ENCODE measurements at places on chromosomes 3 and 15.

- DNase-seq = no peak
Observed at GRCh38 chr3:50994537-50994936, 319.8 kb downstream of the DOCK3 start.

- no peak for DNase-seq
Observed at GRCh38 chr3:61820306-61820992, 259.1 kb downstream of the PTPRG start.

GRCh38 chr3:138625707-138626365 lies 17.3 kb downstream of the FAIM start:
- DNase-seq = peak; percentile 27

DNA sequence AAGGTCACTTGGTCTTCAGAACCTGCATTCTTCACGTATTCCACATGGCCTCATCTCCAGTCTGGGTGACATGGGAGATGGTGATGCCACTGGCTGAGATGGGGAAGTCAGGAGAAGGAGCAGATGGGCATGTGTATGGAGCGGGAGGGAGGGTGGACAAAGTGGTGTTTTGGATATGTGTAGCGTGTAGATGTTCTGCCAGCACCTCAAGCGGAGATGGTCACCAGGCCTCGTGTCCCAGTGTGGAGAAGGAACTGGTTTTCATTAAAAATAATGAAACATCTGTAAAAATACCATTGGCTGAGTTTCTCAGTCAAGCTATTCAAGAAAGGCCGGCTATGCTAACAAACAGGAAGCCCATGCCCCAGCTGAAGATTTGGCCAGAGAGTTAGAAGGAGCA lies 26.2 kb downstream of the LARP6 start:
- no peak for DNase-seq

GRCh38 chr15:44698641-44699040 lies 12.5 kb downstream of the PATL2 start:
- no peak for DNase-seq

GRCh38 chr3:4584456-4585249 lies 91.5 kb downstream of the ITPR1 start:
- no peak for DNase-seq

- DNase-seq = no peak
Observed at GRCh38 chr15:25981114-25981513, 118.0 kb upstream of the ATP10A start.

GRCh38 chr3:16995601-16996000 lies 110.8 kb downstream of the PLCL2 start:
- DNase-seq = no peak

DNA sequence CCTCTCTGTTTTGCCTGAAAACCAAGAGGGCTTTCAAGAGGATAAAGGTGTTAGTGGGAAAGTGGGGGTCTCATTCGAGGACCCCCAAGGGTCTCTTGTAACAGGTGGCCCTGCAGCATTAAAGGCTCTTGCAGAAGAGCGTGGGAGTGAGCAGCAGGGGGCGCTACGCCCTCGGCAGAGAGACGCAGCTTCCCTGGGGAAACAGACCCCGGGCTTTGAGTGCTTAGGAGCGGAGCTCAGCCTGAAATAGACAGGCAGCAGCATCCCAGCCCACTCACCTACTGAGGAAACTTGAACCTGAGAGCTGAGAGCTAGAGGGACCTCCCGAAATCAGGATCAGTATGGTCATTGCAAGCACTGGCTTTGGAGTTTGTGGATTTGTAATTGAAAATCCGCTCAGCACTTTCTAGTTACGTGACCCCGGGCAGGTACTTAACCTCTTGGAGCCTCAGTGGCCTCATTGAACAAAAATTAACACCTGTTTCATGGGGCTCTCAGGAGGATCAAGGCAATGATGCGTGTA lies 25.7 kb downstream of the RPLP1 start:
- DNase-seq = no peak

GRCh38 chr3:7190095-7190494 lies 329.2 kb downstream of the GRM7 start:
- DNase-seq = no peak

- no peak for DNase-seq
Observed at GRCh38 chr3:139687431-139687830, 9.7 kb upstream of the NMNAT3 start.

GRCh38 chr15:69524814-69525213 lies 72.2 kb downstream of the RPLP1 start:
- no peak for DNase-seq

GRCh38 chr3:22893101-22893500 lies 310.0 kb upstream of the UBE2E2 start:
- no peak for DNase-seq

GRCh38 chr15:95994418-95994817 lies 336.1 kb upstream of the NR2F2 start:
- DNase-seq = no peak

DNA sequence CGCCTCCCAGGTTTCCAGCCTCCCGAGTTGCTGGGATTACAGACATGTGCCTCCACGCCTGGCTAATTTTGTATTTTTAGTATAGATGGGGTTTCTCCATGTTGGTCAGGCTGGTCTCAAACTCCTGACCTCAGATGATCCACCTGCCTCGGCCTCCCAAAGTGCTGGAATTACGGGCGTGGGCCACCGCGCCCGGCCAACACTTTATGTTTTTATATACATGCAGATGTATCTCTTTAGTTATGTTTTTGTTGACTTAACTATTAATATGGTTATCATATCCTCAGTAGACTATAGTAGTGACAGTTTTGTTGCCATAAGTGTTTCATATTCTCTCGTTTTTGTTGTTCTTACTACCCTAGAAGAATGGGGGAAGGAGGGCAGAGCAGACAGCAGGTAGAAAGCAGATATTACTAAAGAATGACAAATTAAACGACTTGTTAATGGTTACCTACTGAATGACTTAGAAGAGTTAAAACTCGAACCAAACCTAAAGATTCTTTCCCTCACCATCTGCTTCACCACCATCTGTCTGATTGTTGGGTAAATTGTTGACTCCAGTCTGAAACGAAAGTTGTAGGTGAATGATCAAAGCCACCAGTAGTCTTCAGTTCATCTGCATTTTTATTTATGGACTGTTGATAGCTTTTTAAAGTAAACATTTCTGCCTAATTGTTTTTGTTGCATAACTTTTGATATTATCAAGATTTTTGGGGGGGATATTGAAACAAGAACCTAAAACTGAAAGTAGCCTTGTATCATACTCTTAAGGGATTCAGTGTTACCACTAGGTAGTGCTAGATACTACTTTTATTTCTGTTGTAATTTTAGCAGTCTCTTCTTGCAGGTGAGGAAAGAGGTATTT lies 89.3 kb downstream of the RASA2 start:
- DNase-seq = no peak

DNA sequence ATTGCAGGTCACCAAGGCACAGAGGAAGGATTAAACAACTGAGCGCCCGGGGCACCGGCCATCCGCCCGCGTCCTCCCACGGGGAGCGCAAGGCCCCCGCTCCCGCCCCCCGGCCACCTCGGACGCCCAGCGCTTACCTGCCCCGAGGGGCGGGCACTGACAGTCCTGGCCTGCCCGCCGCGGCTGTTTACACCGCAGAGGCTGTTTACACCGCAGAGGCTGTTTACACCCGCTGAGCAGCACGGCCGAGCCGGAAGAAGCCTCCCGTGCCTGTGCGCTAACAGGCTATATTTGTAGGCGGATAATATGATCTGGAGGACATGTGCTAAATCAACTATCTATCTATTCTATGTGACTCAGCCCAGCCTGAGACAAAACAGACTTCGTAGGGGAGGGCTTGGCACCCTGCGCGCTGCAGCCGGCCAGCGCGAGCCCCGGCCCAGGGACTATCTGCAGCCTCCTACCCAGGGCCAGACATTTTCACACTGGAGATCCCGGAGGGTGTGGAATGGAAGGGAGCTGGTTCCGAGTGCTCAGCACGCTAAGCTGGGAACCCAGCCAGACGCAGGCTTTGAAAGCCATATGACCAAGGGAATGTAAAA lies at the start of gene LRRC2:
LRRC2 (minus strand) TSS at position 263 of the 602 bp plus-strand sequence. CDS start 14,711 bp downstream, outside the sequence.
- no peak for DNase-seq

DNA sequence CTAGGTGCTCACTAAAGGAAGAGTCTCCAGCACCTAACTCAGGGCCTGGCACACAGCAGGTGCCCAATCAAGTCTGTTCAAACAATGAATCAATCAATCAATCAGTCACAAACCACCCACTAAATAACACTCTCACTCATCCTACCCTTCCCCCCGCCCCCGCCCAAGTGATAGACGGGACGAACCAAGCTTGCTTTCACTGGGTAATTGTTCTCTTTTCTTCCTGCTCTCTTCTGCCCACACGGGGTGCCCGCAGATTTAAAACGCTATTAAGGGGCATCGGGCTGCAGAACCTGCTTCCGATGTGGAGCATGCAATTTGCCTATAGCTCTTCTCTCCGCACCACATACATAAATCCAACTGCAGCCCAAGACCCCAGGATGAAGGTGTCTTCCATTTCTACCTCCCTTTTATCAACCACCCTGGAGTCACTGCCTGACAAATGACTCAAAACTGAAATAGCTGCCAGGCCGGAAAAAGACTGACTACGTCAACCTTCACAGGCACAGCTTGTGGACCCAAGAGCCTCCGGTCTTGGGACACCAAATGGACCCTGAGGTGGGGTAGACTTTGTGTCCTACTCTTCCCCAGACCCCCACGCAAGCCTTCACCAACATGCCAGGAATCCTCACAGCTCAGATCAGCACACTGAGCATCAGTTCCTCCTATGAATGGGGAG lies 1.7 kb downstream of the KLHL25 start:
- DNase-seq = no peak

DNA sequence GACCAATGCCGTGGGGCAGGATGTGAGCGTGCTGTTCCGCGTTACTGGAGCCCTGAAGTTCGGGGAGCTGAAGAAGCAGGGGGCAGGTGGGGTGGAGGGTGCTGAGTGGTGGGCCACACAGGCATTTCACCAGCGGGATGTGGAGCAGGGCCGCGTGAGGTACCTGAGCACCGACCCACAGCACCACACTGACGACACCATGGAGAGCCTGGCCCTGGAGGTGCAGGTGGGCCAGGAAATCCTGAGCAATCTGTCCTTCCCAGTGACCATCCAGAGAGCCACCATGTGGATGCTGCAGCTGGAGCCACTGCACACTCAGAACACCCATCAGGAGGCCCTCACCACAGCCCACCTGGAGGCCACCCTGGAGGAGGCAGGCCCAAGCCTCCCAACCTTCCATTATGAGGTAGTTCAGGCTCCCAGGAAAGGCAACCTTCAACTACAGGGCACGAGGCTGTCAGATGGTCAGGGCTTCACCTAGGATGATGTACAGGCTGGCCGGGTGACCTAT lies 179.6 kb downstream of the TBC1D2B start:
- no peak for DNase-seq

- no peak for DNase-seq
Observed at GRCh38 chr3:103818800-103819199, 1384.0 kb downstream of the ZPLD1 start.

DNA sequence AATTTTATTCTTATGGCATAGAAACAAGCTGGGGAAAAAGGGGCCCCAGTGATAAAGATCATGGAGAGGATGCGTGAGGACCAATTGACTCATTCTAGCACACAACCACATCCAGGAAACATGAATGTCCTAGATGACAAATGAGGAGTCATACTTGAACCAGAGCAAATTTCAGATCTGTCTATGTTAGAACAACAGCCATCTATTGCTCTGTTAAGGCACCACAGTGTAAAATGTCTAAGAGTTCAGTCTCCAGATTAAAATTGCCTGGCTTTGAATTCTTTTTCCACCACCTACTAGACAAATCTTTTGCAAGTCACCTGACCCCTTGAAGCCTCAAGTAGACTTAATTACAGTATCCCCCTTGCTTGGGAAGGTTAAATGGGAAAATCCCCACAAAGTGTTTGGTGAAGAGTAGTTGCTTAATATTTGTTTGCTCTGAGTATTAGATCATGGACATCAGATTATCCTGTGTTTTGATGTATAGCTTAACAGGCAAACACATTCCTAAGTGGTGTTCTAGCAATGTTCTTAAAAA lies 258.7 kb upstream of the TGFBR2 start:
- DNase-seq = peak; percentile 66

GRCh38 chr15:42411884-42412283 lies 52.6 kb downstream of the CAPN3 start:
- no peak for DNase-seq

GRCh38 chr3:149813367-149814281 lies 609 bp downstream of the RNF13 start:
- DNase-seq = no peak

GRCh38 chr3:177557548-177557947 lies 360.3 kb upstream of the TBL1XR1 start:
- DNase-seq = no peak

All from amniotic stem cell (primary cell).